Natural killer cell (primary cell): ENCODE measurements at places on chromosomes 1 and 21. TPM values are rescaled to one million over a fixed set of nuclear protein-coding genes. Genes with fewer than 3 reads are reported as not detected.

SPATA46 gene
- not detected for total RNA-seq

DNA sequence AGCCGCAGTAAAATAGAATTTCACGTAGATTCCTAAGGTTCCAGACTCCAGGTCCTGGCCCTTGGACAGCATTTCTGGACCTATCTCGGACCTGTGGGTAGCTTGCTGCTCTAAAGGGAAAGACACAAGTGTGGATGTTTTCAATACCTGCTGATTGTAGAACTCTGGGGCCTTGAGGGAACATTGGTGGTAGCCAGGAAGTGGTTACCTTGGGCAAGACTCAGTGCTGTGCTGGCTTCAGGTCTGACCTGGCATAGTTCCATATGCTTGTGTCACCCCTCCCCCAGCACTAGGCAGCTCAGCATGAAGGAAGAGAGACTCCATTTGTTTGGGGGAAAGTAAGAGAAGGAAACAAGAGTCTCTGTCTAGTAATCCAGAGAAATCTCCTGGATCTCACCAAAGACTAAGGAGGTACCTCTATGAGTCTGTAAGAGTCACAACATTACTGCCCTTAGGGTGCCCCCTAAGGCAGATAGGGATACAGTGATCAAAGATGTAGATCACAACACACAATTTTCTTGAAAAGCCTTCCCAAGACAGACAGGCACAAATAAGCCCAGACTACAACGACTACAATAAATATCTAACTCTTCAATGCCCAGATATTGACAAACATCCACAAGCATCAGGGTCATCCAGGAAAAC, 398.8 kb downstream of the TGFB2 start:
- no peaks in the 10 kb centered on the region for H3K36me3 ChIP-seq
- no peak overlapping the region for H3K27ac ChIP-seq
- DNase-seq = no peak
- no peak overlapping the region for H3K4me3 ChIP-seq

- no peak overlapping the region for H3K27ac ChIP-seq
- H3K36me3 ChIP-seq = no peaks in the 10 kb centered on the region
- H3K4me3 ChIP-seq = no peak overlapping the region
- H3K27me3 ChIP-seq = no peaks in the 10 kb centered on the region
Observed at GRCh38 chr1:212959266-212960220, 9.2 kb downstream of the VASH2 start.

DNA sequence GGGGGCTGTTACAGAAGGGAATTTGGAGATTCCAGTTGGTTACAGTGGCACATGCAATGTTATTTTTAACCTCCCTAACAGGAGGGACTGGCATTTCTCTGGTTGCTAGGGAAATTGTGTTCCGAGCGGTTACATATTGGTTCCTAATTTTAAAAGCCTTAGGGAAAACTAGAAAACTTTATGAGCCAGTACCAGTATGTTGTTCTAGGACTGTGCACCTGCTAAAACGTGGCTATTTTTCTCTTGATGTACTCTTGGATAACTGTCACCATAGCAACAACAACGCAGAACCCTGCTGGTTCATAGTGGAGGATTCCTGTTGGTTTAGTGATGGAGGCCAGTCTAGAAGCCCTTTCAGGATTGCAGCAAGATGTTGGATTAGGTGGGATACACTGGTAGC, 68.9 kb upstream of the PGBD5 start:
- no peaks in the 10 kb centered on the region for H3K27me3 ChIP-seq
- no peak overlapping the region for H3K4me3 ChIP-seq
- DNase-seq = no peak
- H3K4me1 ChIP-seq = no peaks in the 10 kb centered on the region
- no peak overlapping the region for H3K27ac ChIP-seq

FAM78B gene
- total RNA-seq = not detected

GRCh38 chr1:107138166-107138565, 2.7 kb upstream of the NTNG1 start:
- peaks cover 19% of the 10 kb centered on the region for H3K4me1 ChIP-seq
- peaks cover 24% of the 10 kb centered on the region for H3K27me3 ChIP-seq
- no peak overlapping the region for H3K4me3 ChIP-seq
- no peaks in the 10 kb centered on the region for H3K36me3 ChIP-seq

RAB7B gene
- total RNA-seq = not detected

SH2D2A gene
- 155 TPM for total RNA-seq

TRIM67 gene
- not detected for total RNA-seq

GRCh38 chr1:112937070-112937469, 18.9 kb downstream of the SLC16A1 start:
- H3K27ac ChIP-seq = no peak overlapping the region
- no peaks in the 10 kb centered on the region for H3K27me3 ChIP-seq
- no peaks in the 10 kb centered on the region for H3K36me3 ChIP-seq
- no peak overlapping the region for H3K4me3 ChIP-seq

GRCh38 chr1:7462617-7463016, 308.5 kb upstream of the VAMP3 start:
- DNase-seq = no peak
- peaks cover 9% of the 10 kb centered on the region for H3K4me1 ChIP-seq
- H3K36me3 ChIP-seq = no peaks in the 10 kb centered on the region
- H3K27ac ChIP-seq = no peak overlapping the region
- H3K4me3 ChIP-seq = no peak overlapping the region
- no peaks in the 10 kb centered on the region for H3K27me3 ChIP-seq

PTPN14 gene
- total RNA-seq = 0.02 TPM

GRCh38 chr1:224292419-224292818, 37.6 kb downstream of the NVL start:
- H3K4me3 ChIP-seq = no peak overlapping the region
- H3K27ac ChIP-seq = no peak overlapping the region
- H3K27me3 ChIP-seq = no peaks in the 10 kb centered on the region
- H3K4me1 ChIP-seq = no peaks in the 10 kb centered on the region
- no peak for DNase-seq

- H3K36me3 ChIP-seq = peaks cover 47% of the 10 kb centered on the region
- H3K4me1 ChIP-seq = peaks cover 46% of the 10 kb centered on the region
- no peak for DNase-seq
- no peaks in the 10 kb centered on the region for H3K27me3 ChIP-seq
- H3K4me3 ChIP-seq = no peak overlapping the region
Observed at GRCh38 chr1:248818505-248819374, 7.0 kb downstream of the SH3BP5L start.

- H3K36me3 ChIP-seq = no peaks in the 10 kb centered on the region
- H3K4me3 ChIP-seq = no peak within 1 kb of the TSS
- H3K27me3 ChIP-seq = peaks cover 15% of the 10 kb centered on the region
- H3K27ac ChIP-seq = no peak within 1 kb of the TSS
- peaks cover 4% of the 10 kb centered on the region for H3K4me1 ChIP-seq
- DNase-seq = no peak
Observed at GRCh38 chr1:240091614-240092300, at the start of gene FMN2. Gene FMN2 (plus strand): TSS chr1:240091883. CDS start chr1:240092110, 227 bp downstream.

AUNIP gene
- 0.20 TPM for total RNA-seq

GRCh38 chr1:6465461-6466005, 440 bp downstream of the TNFRSF25 start:
- no peak for DNase-seq
- peaks cover 49% of the 10 kb centered on the region for H3K4me1 ChIP-seq
- H3K36me3 ChIP-seq = peaks cover 7% of the 10 kb centered on the region
- no peaks in the 10 kb centered on the region for H3K27me3 ChIP-seq

- H3K27ac ChIP-seq = no peak overlapping the region
- H3K4me1 ChIP-seq = no peaks in the 10 kb centered on the region
- H3K4me3 ChIP-seq = no peak overlapping the region
- H3K36me3 ChIP-seq = no peaks in the 10 kb centered on the region
- DNase-seq = no peak
Observed at GRCh38 chr21:41641821-41642701, 124.8 kb downstream of the RIPK4 start.

GRCh38 chr1:204350857-204351573, 8.7 kb downstream of the PLEKHA6 start:
- H3K36me3 ChIP-seq = no peaks in the 10 kb centered on the region
- H3K27me3 ChIP-seq = peaks cover 2% of the 10 kb centered on the region
- no peak for DNase-seq
- H3K4me1 ChIP-seq = peaks cover 4% of the 10 kb centered on the region
- H3K4me3 ChIP-seq = no peak overlapping the region

- no peaks in the 10 kb centered on the region for H3K4me1 ChIP-seq
- DNase-seq = peak; percentile 68
- H3K27ac ChIP-seq = no peak overlapping the region
- H3K36me3 ChIP-seq = no peaks in the 10 kb centered on the region
- H3K27me3 ChIP-seq = no peaks in the 10 kb centered on the region
- no peak overlapping the region for H3K4me3 ChIP-seq
Observed at GRCh38 chr1:172002725-172003345, 161.5 kb downstream of the DNM3 start.

GRCh38 chr1:155389826-155390225, 69.1 kb downstream of the RUSC1 start:
- no peak overlapping the region for H3K27ac ChIP-seq
- H3K27me3 ChIP-seq = no peaks in the 10 kb centered on the region
- peaks cover 39% of the 10 kb centered on the region for H3K36me3 ChIP-seq
- no peak overlapping the region for H3K4me3 ChIP-seq

GRCh38 chr21:17119466-17120297, 393.2 kb upstream of the CXADR start:
- no peak overlapping the region for H3K4me3 ChIP-seq
- no peaks in the 10 kb centered on the region for H3K36me3 ChIP-seq
- H3K27ac ChIP-seq = no peak overlapping the region
